COR-L47 (cell line): ENCODE measurements at places on chromosomes 3 and 15.

GRCh38 chr3:43155464-43156121 lies 49.7 kb upstream of the POMGNT2 start:
- no peak for DNase-seq

GRCh38 chr3:134904241-134904771 lies 109.2 kb downstream of the EPHB1 start:
- no peak for DNase-seq

DNA sequence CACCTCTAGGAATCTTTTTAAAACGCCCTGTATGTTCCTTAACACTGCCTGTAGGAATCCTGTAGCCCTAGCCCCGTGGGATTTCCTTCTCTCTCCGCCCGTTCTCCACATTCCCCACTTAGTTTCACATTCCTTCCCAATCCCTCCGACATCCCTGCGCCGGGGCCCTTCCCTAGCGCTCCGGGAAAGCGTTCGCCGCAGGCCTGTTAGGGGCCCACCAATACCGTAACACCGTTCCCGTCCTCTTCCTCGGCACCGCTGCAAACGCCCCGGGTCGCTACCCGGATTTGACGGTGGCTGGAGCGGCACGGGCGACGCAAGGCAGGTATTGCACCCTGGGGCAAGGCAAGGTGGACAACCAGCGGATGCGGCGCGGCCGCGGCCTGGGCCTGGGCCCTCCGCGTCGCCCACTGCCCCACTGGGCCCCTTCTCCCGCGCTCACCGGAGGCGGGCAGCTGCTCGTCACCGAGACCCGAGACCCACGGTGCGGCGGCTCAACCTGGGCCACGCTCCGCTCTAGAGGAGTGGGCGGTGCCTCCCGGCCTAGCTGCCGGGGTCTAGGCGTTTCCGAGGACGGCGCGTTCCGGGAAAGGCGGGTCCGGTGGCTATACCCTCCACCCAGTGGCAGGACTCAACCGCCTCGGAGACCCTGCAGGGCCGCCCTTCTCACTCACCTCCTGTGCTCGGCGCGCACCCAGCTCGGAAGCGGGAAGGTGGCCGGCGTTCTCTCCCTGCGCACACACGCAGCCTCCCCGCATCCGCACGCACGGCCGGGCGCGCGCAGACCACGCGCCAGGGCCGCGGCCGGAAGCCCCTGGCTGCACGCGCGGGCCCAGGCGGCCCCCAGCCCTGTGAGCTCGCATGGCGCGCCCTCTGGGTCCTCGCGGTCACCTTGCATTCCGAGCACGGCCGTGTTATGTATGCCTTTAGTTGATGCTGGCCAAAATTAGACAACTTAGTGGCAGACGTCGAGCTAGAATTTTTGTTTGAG lies at the start of gene B3GALNT1:
Gene B3GALNT1 (minus strand): TSS at position 789 of the 991 bp plus-strand sequence. CDS start 18,595 bp downstream, outside the sequence.
- peak; percentile 74 for DNase-seq

DNA sequence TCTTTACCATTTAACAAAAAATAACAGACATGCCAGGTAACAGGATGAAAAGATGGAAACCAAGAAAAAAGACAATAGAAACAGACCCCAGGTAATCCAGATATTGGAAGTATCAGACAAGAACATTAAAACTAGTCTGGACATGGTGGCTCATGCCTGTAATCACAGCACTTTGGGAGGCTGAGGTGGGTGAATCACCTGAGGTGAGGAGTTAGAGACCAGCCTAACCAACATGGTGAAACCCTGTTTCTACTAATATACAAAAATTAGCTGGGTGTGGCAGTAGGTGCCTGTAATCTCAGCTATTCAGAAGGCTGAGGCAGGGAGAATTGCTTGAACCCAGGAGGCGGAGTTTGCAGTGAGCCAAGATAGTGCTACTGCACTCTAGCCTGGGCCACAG lies 40.6 kb downstream of the ACAD9 start:
- no peak for DNase-seq

DNA sequence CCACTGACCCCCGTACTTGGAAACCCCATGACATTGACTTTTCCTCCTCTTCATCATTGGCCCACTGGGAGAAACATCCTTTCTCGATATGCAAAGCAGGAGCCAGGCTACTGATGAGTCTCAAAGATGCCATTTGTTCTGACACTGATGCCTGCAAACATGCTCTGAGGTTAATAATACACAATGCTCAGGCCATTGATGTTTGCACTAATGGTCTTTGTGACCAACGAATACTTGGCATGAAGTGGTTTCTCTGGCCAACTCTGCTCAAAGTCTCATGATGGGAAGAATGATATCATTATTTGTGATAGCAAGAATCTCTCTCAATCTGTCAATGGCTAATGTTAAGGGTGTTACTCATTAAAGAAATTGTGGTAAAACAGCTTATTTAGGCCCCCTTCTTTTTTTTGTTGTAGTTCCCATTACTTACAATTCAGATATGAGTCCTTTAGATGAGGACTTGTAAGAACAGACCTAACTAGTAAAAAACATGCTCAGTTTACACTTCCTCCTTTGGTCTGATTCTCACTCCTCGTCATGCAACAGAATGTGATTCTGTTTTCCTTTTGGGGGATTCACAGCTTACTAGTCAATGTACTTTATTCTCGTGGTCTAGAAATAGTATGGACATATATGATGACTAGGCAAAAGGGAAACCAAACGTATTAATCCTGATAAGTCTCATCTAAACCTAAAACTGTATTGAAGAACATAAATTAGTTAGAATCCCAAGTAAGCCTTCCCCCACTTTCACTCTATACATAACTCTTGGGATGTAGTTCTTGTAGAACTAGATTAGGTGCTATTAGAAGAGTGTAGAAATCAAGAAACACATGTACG lies 488.8 kb upstream of the DPPA4 start:
- no peak for DNase-seq

DNA sequence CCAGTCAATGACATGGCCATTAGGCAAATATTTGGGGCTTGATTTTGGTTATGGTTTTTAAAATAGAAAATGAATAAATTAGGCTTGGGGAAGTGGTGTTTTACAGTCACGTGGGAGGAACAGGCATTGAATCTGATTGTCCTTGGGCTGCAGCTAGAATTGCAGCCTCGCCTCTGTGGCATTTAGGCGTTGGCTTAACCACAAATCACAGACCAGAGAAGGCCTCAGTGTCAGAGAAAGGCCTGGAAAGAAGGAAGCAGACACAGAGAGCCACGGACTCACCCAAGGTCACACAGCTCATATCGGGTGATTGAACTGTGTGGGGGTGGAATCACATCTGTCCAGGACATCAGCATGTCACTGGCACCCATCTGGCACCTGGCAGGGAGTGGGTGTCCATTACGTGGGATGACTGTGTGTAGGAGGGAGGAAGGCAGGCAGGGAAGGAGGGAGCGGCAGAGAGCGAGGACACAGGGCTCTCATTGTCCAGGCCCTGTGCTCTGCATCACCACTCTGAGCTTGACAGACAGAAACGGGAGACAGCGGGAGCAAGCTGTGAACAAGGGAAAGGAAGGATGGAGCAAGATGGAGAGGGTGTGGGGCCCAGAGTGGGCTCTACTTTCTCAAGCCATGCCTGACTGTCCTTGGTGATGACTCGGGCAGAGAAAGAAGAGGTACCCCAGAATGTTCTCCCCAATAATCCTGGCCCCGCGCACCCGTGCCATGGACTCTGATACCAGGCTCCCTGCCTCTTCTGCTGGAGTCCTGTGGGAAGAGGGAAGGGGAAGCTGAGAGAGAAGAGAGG lies 186.4 kb downstream of the FAM43A start:
- no peak for DNase-seq

GRCh38 chr3:100463002-100463401 lies 29.4 kb upstream of the TMEM45A start:
- DNase-seq: peak; percentile 54
